ENCODE measurements at places on chromosomes 1 and 21.
A peak's percentile ranks its signal among the peaks of the same experiment; 100 is the strongest.

DNA sequence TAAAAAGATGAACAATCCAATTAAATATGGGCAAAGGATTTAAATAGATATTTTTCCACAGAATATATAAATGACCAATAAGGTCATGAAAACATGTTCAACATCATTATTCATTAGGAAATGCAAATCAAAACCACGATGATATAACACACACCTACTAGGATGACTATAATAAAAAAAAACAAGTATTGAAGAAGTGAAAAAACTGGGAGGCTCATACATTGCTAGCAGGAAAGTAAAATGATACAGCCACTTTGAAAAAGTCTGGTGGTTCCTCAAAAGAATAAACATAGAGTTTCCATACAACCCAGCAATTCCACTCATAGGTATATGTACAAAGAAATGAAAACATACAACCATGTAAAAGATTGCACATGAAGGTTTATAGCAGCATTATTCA, 75.7 kb upstream of the RAB4A start:
- DNase-seq, result no peak

GRCh38 chr1:92424381-92424780, 62.3 kb downstream of the GFI1 start:
- no peak for DNase-seq

DNA sequence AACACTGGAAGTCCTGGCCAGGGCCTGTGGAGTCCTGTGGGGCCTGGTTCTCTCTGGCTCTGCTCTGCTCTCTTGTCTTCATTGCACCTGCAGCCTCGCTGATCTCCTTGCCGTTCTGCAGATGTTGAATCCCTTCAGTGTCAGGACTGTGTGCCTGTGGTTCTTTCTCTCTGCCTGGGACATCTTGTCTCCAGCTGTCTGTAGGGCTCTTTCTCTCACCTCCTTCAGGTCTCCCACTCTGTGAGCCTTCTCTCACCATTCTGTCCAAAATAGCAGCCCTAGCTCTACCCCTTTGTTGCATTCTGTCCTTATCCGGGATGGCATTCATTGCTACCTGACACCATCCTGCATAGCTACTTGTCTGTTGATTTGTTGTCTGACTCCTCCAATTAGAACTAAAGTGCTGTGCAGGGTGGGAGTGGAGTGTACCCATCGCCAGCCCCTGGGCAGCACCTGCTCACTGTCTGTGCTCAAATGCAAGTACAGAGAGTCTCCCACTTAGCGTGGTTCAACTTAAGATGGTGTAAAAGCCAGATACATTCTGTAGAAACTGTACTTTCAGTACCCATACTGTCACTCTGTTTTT, 8.9 kb downstream of the PGBD2 start:
- DNase-seq, result no peak

GRCh38 chr1:216212826-216213225, 210.4 kb downstream of the USH2A start:
- DNase-seq, result no peak

DNA sequence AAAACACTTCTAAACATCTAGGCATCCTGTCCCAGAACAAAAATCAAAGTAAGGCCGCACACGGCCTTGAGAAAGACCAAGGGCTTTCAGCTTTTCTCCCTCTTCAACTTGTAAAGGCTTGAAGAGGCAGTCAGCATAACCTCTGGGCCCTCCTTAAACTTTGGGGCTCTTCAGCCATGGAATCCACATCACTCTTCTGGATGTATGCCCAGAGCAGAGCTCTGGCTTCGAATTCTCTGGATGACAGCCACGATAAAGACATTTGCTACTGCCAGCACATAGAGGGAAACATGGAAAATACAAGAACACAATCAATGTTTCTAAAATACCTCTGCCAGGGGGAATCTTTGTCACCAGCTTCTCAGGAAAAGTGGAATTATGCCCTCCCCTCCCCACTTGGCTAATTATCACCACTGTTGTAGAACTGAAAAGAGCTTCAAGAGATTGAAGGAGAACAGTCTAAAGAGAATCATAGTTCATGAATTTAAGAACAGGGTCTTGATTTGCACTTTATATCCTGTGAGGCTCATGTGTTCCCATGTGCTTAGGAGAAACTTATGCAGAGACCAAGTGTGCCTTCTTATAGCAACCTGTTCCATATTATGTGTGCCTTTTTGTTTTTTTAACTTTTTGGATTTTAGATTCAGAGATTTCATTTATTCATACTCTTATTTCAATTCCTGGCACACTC, 39.0 kb upstream of the DPT start:
- peak; percentile 13 for DNase-seq

DNA sequence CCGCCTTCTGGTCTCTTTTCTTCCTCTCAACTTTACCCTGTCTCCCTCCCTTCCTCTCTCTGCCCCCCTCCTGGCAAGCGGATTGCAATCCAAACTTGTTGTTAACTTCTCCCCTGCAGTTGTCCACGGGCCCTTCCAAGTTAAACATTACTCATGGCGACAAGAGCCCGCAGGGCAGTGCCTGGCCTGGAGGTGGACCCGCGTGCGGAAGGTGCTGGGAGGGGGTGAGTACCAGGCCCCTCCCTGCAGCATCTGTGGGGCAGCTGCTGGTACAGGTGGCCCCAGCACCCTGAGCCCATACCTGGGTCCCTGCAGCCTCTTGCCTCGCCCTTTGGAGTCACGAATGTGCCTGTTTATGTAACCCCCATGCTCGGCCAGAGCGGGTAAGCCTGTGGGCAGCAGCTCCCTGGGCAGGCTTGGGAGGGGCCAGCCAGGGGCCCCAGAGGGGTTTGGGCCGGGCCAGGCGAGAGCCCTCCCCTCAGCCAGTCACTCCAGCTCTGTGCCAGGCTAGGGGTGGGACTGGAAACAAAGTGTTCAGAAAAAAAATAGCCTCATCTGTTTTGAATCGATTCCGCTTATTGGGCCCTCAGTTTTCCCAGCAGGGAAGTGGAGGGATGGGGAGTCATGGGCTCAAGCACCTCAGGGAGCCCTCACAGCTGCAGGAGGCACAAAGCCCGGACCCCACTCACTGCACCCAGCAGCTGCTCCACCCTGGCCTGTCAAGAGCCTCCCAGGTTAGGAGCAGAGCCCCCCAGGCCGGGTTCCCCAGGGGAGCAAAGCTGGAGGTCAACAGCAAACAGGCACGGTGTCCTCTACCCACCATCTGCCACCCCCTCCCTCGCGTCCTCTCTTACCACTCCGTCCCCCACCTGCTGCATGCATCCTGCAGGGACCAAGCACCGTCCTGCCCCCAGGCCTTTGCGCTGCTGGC, 14.0 kb upstream of the FAAP20 start:
- DNase-seq, result peak; percentile 80

GRCh38 chr1:164560556-164560955, 1.6 kb downstream of the PBX1 start:
- no peak for DNase-seq

- DNase-seq, result no peak
These were observed 4.1 kb downstream of the EIF2D start for GRCh38 chr1:206608108-206608698.

DNA sequence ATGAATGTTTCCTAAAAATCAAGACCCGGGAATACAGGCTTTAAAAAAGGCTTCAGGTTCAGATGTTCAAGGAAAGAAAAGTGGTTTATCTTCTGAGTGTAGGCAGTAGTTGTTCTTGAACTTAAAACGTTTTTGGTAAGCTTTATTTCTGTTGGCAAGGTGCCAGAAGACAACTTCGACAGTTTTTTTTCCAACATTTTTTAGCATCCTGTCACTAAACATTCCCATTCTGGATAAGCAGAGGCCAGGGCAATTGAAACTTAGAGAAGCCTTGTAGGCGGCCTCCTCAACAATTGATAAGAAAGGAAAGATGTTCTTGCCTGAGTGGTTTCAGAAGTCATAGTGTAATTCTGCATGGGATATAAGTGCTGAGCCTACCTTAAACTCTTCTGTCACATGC, 66.7 kb downstream of the PATJ start:
- no peak for DNase-seq

- DNase-seq, result no peak
These were observed 23.6 kb downstream of the GNPAT start for GRCh38 chr1:231264642-231265041.

GRCh38 chr1:6338695-6339094, 54.9 kb downstream of the ACOT7 start:
- DNase-seq, result no peak

DNA sequence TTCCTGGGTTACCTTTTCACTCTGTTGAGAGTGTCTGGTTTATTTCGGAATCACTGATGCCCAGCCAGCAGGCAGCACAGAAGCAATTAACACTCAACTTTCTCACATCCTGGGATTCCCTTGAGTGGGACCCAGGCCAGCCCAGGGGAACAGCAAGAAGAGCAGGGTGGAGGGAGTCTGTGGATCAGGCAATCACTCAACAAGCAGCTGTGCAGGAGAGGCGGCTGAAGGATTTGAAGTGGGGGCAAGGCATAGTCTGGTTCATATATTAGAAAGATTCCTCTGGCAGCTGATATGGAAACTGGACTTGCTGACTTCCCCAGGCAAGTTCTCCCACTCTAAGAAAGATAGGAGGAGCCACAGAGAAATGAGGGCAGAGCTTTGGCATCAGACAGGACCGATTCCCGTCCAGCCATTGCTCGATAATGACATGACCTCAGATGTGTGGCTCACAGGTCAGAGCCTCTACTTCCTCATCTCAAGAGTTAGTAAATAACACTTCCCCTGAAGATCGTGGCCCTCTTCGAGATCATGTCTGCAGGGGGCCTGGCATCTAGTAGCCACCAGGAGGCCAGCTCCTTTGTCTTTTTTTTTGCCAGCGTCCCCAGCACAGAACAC, 12.4 kb downstream of the EPHA8 start:
- no peak for DNase-seq

DNA sequence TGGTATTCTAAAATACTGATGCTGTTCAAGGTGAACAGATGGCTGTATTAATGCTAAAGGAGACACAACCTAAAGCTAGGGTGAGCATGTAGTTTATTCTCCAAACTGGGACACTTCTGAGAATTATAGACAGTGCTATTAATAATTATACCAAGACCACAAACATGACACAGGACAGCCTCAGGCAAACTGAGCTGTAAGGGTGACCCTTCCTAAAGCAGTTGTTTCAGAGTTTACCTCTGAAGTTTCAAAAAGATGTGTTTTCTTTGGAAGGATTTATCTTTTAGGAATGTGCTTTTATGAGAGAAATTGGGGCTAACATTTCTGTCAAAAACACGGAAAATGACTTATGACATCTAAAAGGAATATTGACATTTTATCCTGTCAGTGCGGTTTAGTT, 68.8 kb downstream of the RPS6KC1 start:
- no peak for DNase-seq

DNA sequence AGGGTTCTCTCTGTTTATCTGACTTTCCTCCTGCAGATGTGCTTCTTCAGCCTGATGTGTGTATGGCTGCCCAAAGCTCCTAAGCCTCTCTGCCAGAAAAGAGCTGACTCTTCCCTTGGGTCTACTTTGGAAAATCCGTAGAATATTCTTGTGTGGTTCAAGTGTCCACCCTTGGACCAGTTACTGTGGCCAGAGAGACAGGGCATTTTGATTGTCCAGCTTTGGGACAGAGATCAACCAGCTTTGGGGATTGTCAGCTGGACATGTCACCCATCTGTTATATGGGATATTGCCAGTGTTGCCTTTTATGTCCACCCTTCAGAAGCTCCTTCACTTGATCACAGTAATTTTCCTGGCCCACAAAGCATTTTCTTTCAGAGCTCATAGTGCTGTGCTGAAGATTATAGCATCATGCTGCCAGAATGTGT, 126.2 kb upstream of the L1TD1 start:
- no peak for DNase-seq

- no peak for DNase-seq
These were observed 86.5 kb upstream of the WNT4 start for GRCh38 chr1:22229379-22229778.

DNA sequence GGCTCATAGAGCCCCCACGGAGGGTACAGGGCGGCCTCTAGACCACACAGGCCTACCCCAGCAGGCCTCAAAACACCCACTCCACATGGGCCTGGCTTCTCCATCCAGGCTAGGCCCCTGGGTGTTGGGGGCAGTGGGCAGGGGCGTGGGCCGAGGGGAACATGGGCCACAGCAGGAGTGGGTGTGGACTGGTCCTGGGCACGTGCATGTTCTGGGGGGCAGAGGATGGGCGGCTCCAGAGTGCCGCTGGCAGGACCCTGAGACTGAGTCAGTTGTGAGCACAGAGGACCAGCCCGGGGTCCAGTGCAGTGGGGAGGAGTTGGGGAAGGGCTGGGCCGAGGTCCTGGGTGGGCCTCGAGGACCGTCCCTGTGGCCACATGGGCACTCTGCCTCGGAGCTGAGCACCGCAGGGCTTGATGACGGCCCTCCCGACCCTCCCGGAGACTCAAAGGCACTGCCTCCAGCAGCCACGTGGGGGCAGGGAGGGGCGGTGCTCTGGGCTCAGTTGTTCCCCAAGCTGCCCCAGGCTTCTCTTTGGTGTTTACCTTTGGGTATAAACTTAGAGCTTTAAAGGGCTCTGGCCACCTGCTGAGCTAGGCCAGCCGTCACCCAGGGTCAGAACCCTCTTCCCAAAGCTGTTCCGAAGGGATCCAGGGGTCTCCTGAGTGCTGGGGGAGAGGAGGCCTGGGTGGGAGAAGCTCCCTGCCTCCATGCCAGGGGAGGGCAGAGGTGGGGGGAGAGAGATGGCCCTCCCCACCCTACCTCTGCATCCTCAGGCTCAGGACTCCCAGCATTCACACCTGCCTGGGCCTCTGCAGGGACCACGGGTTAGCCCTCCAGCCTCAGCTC, 79.9 kb downstream of the MORN1 start:
- no peak for DNase-seq

- no peak for DNase-seq
These were observed 29.0 kb upstream of the CTBS start for GRCh38 chr1:84603223-84603622.

- DNase-seq, result no peak
These were observed 187.4 kb downstream of the CYYR1 start for GRCh38 chr21:26385721-26386120.

GRCh38 chr1:117971777-117972176, 42.2 kb downstream of the WDR3 start:
- DNase-seq, result no peak

DNA sequence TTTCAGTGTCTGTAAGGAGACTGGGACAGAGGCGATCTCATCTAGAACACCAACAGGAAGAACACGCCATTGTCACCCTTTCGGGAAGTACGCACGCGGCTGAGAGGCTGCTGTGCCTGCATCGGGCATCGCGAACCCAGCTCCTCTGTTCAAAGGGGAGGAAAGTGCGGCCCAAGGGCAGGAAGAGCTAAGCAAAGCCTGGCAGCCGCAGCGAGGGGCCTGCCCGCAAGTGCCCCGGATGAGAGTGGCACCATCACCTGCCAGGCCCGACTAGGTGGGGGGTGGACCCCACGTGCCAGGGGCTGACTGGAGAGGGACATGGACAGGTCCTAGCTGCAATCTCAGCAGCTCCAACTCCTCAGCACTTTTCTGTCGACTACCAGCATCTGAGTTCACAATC, 7.5 kb downstream of the TPRG1L start:
- DNase-seq, result no peak

DNA sequence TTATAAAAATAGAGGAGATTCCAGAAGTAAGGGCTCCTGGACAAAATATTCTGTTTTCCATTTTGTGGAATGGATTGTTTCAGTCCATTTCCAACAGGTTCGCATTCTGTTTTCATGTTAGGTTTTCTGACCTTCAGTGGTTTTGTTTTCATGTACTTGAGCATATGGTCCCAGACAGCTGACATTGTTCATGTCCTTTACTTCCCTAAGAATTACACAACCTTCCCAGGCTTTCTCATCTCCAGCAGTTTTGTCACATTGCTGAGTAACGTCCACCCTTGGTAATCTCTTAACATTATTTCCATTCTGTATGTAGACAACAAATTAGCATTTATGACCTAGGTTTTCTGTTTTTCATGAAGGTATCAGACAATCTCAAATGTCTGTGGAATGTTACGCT, 21.0 kb upstream of the ERRFI1 start:
- DNase-seq, result no peak

GRCh38 chr1:217052626-217053025, 329.4 kb upstream of the ESRRG start:
- DNase-seq, result no peak

GRCh38 chr1:9596415-9597123, 7.9 kb downstream of the TMEM201 start:
- DNase-seq, result peak; percentile 50

Data from pancreas (tissue), 10 donors.